ENCODE measurements at places on chromosomes 2 and 18.

DNA sequence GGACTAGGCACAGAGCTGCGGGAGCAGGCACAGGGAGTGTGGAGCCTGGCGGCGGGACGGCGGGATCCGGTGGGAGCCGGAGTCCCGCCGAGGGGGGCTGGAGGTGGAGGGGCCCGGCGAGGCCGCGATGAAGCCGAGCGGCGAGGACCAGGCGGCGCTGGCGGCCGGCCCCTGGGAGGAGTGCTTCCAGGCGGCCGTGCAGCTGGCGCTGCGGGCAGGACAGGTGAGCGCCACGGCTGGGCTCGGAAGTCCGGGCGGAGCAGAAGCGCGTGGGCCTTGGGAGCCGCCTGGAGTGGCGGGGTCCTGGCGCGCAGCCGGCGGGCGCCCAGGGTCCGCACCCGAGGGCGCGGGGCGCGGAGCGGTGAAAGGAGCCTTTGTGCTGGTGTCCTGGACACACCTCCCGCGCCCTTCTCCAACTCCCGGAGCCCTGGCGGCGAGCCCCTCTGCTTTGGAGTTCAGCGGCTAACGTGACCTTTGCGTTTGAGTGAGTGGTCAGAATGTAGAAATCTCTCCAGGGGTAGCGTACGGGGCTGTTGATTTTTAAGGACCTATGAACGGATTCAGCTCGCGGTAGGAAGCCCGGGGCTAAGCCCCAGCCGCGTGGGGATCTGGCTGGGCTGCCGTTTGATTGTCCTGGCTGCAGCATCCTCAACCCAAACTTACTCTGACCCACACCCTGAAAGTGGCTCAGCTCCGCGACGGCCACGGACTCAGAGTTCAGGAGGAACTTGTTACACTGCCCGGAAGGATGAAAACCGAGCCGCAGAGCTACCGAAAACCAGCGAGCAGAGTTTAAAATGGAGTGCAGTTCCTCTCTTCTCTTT lies 448 bp downstream of the IMPA2 start:
- no peak for DNase-seq

DNA sequence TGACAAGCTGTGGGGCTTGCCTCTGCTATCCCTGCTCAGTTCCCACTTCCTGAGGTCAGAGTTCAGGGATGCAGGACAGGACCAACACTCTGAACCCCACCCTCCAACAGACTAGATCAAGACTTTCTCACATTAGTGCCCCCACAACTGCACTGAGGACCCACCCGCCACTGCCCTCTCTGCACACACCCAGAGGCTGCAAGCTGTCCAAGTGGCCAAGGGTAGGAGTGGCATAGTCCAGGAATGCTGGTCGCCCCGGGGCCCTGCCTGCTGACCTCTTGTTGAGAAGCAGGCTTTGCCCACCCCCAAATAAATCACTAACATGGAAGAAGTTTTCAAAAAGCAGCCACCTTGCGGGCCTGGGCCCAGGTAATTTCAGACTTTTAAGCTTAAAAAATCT lies 5.5 kb upstream of the KIF1A start:
- DNase-seq = no peak

- no peak for DNase-seq
Observed at GRCh38 chr2:20552847-20553246, 98.1 kb downstream of the HS1BP3 start.

- no peak for DNase-seq
Observed at GRCh38 chr18:79798346-79798998, 734 bp downstream of the KCNG2 start.

- DNase-seq = no peak
Observed at GRCh38 chr2:73970850-73971471, 13.7 kb upstream of the TET3 start.

GRCh38 chr18:58097121-58097906 lies 53.3 kb downstream of the NEDD4L start:
- no peak for DNase-seq

DNA sequence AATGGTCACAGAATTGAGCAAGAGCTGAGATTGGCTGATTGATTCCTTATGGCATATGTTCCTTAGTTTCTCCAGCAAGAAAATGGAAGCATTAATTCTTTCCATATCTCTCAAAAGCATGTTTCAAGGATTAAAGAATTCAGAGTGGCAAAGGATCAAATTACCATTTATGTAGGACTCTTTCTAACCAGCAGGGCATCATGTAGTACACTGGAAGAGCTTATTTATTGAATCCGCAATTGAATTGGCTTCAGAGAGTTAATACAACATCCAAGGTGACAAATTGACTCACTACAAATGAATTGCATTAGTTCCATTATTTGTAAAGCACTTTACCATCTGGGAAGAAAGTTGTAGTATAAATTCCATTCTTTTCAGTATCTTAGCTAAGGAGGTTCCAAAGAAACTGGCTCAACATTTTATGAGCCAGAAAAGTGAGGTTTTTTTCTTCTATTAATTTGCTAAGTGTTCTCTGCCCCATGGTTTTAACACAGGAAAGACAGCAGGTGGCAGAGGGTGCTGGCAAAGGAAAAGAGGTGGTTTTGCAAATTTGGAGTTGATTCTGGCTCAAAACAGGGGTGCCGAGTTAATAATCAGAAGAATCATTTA lies 409.9 kb downstream of the MTX2 start:
- no peak for DNase-seq

GRCh38 chr2:113089916-113090315 lies 22.1 kb downstream of the IL1F10 start:
- no peak for DNase-seq

DNA sequence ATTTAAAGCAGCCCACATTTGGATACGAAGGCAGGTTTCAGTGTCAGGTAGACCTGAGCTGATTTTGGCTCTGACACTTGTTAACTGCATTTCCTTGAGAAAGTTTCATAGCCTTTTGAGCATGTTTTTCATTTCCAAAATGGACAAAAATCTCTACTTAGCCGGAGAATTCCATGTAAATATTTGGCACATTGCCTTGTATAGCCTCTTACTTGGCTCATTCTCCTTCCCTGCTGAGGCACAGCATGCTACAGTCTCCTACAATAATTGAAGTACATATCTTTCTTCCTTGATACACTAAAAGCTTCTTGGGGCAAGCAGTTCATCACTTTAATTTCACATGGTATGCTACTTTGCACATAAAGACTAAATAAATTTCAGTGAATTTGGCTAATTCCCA lies 772.2 kb upstream of the CHAC2 start:
- DNase-seq = no peak

- no peak for DNase-seq
Observed at GRCh38 chr2:7819850-7820249, 862.0 kb upstream of the ID2 start.

- DNase-seq = no peak
Observed at GRCh38 chr2:105741174-105741573, 3.5 kb upstream of the NCK2 start.

GRCh38 chr2:15263976-15264685 lies 297.0 kb downstream of the NBAS start:
- no peak for DNase-seq

- DNase-seq = peak; percentile 46
Observed at GRCh38 chr2:227460070-227460485, 11.9 kb upstream of the AGFG1 start.

DNA sequence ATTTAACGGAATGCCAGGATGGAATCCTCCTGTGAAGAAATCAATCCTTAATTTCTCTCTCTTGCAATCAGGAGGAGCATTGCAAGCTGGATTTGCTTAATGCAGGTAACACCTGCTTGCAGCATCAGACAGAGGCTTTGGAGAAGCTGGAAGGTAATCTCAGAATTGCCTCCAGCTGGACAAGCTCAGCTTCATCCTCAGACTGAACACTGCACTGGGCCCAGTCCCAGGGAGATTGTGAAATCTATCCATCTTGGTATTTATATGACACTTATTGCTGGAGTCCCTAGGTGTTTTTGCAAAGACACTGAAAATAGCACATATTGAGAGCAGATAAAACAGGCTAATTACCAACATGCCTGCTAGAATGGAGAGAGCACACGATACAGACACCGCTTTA lies 179.4 kb upstream of the SESTD1 start:
- no peak for DNase-seq

DNA sequence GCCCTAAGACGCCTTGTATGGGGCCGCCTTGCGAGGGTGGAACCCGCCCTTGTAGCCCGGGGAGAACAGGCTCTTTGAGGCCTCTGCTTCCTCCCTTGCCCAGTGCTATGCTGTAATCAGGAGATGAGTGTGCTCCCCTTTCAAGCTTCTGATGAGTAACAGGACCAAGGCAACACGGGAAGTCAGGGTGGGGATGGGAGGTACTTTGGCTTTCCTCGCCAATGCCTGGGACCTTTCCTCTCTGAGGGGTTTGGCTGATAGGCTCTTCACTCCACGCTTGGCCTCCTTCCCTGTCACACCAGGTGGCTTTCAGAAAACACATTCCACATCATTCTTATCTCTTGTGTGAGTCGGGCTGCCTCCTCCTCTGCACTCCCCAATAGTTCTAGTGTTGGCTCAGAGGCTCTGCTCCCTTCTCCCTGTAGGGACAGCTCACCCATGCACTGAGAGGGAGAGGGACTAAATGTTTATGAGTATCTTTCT lies 223.7 kb upstream of the TRIB2 start:
- peak; percentile 29 for DNase-seq

- no peak for DNase-seq
Observed at GRCh38 chr2:140639628-140640027, 1491.2 kb downstream of the LRP1B start.

DNA sequence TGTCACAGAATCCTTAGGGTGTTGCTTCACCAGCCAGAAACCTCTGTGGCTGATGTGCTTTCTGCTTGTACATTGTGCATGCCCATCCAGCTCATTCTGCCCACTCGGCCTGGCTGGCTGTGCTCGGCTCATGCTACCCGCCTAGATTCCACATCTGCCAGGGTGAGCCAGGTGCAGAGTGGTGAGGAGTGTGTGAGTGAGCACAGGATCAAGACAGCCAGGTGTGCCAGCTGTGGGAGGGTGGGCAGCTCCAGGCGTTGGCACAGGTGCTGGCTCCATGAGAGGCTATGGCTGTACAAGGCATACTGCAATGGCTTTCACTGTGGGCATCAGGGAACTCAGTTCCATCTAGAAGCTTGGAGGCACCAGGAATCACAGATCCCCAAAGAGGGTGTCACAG lies 1321.8 kb upstream of the CRIM1 start:
- no peak for DNase-seq

- no peak for DNase-seq
Observed at GRCh38 chr18:12783524-12783923, 80.7 kb downstream of the PSMG2 start.

GRCh38 chr18:76490033-76490432 lies 5.0 kb downstream of the ZNF516 start:
- no peak for DNase-seq

DNA sequence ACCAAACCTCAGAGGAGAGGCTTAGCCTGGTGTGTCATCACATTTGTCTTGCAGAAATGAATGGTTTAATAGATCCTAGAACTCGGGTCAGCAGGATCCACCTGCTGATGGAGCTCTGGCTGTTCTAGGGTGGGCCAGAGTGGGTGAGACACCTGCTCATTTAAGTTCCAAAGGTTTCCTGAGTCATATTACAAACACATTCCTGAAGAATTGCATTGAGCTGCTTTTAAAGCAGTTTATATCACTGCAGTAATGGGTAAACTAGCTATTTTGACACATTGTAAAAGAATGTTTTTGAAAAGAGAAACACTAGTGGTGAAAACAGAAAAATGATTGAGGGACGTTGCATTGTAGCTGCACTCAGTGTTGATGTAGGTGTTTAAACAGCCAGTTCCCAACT lies 175.3 kb upstream of the TCF4 start:
- DNase-seq = no peak

DNA sequence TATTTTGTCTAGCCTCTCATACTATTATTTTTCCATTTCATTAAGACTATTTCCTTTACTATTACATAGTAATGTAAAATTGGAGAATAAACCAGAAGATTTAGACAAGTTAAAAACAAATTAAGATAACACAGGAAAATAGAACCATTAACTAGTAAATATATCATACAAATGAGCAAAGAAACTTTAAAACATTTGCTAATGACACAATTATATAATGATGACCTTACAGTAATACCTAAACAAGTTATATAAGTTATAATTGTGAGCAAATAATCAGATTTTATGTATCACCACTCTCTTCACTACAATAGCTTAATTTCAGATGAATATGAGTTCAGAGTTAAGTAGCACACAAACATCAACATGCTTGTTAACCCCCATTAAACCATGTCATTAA lies 72.6 kb upstream of the GRB14 start:
- DNase-seq = no peak

GRCh38 chr2:144452169-144452988 lies 67.5 kb downstream of the ZEB2 start:
- no peak for DNase-seq

DNA sequence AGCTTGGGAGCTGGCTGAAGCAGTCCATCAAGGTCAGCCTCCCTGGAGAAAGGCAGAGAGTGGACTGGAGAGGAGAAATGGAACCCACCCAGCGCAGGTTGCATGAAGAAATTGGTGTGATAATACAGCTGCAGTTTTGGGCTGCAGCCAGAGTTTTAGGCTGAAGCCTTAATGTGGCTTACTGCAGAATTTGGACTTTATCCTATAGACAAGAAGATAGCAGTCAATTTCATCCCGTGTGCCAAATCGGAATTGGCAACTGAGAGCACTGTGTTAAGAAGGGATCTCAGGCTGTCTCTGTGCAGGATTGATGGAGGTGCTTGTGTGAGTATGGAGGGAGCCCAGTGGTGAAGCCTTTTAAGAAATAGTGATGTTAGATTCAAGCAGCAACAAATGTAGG lies 7.5 kb downstream of the SGPP2 start:
- DNase-seq = no peak

GRCh38 chr2:46229134-46230063 lies 67.8 kb upstream of the EPAS1 start:
- DNase-seq = no peak

DNA sequence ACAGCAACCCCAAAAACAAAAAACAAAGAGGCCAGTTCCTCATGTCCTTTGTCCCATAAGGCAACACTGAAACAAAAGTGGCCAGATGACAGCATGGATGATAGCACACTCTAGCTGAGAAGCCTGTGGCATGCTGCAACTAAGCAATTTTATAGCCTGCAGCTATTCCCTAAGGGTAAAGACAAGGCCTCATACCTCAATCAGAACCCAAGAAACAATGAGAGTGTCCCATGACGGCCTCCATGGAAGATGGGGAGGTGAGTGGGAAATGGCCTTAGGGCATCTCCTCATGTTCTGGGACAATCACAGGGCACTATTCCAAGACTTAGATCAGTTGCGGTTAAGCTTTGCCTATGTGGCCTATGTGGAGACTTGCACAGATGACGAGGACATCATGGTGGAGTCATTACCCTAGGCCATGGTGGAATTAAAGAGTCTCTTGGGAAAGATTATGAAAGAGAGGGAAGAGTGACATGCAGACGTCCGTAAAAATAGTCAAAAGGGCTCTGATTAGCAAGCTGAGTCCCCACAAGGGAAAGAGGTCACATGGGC lies 103.1 kb downstream of the INO80D start:
- no peak for DNase-seq
